ENCODE measurements at places on chromosomes 2 and 18. TPM values are rescaled to one million over a fixed set of nuclear protein-coding genes. Genes with fewer than 3 reads are reported as not detected.

- ATAC-seq = no peak
Observed at GRCh38 chr18:50096766-50097435, 98.0 kb downstream of the MYO5B start.

GRCh38 chr2:241859436-241860183 lies 916 bp upstream of the PDCD1 start:
- peak; percentile 39 for ATAC-seq

- no peak for ATAC-seq
Observed at GRCh38 chr2:216188559-216188850, 79.4 kb downstream of the XRCC5 start.

- ATAC-seq = no peak
Observed at GRCh38 chr2:204265681-204266181, 279.5 kb upstream of the PARD3B start.

DNA sequence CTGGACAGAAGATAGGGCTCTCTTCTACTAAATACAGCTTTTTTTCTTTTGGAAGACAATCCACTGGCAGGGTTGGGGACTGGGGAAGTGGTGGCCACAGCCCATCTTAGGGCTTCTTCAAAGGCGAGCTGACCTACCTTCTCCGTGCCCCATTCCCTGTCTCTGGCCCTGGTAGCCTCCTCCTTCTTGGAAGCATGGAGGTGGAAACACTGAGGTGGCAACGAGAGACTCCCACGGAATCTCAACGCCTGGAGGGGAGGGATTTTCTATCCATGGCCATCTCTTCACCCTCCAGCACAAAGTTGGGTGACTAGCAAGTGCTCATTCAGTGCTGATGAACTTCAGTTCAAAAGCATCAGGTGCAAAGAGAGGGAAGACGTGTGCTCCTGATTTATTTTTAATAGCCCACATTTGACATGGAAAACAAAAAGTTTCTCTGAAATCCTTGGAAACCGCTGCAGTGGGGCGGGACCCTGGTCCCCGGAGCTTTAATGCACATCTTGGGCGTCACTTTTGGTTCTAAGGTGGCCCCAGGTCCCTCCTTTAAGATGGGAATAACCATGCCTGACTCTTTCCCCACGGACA lies 633 bp upstream of the ARMC9 start:
- no peak for ATAC-seq

DNA sequence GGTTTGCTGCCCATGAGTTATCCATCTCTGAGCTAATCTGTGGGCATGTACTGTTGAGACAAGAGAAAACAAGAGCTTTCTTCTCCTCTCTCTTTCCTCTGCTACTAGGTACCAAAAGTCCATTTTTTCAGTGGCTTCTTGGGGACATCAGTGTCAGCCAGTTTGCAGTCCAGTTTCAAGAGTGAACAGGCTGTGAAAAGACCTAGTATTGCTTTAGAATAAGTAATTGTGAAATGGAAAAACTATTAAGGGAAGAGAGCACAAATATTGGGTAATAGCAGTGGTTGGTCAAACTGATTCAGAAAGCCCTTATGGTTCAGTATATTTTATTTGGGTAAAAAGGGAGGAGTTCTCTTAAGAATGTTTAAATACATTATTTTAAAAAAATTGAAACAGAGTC lies 33.0 kb upstream of the MEP1B start:
- no peak for ATAC-seq

DNA sequence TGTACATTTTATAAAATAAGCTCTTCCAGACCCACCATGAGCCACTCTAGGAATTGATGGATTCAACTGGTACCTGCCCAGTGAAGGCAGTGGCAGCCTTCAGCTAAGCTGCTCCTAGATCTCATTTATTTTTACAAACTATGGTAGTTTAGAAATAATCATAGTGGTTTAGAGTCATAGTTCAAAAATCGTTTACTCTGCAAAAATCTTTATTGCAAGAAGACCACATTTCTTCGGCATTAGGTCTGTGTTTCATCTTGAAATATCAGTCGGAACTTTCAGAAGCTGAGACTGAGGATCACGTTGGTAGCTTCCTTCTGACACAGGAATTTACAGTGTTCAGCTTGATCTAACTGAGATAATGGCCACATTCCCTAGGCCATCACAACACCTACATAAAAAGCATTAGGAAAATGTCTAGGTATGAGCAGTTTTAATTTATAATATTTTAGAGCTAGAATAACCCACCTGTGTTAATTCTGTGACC lies 206.2 kb upstream of the PID1 start:
- ATAC-seq = no peak

GRCh38 chr2:6011921-6012320 lies 319.7 kb downstream of the SOX11 start:
- ATAC-seq = no peak

DNA sequence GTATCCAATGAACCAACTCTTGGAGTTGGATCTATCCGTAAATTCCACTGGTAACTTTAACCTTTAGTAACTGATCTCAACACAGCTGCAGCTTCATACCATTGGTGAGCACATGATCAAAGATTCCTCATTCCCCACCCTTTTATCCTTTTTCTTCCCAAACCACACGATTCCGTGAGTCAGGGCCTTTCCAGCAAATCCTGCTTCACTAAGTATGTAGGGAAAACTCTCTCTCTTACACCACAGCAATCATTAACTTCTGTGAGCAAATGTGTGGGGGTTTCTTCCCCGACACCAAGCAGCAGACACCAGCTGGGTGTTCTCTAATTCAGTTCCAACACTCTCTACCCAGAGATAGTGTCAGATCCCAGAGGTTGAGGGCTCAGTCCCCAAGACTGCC lies 23.5 kb downstream of the ELP2 start:
- ATAC-seq = no peak

GRCh38 chr2:65778137-65778536 lies 345.7 kb upstream of the SPRED2 start:
- ATAC-seq = no peak

GRCh38 chr2:32702303-32703064 lies 74.6 kb downstream of the TTC27 start:
- ATAC-seq = no peak

- ATAC-seq = no peak
Observed at GRCh38 chr18:21241301-21242048, 557 bp upstream of the GREB1L start.

GRCh38 chr2:240500561-240501423 lies 57.0 kb downstream of the ANKMY1 start:
- ATAC-seq = no peak

The PDE6D gene
- 20.4 TPM for total RNA-seq

The LINC00305 gene
- not detected for total RNA-seq

The MC5R gene
- total RNA-seq = not detected

The LIMS3 gene
- total RNA-seq = 2.8 TPM

The SCN9A gene
- not detected for total RNA-seq

The TEKT4 gene
- total RNA-seq = not detected

The EHBP1 gene
- total RNA-seq = 22.0 TPM

The MC4R gene
- total RNA-seq = not detected

The TLX2 gene
- 0.39 TPM for total RNA-seq

Data from activated T-helper 17 cell treated with anti-CD3 and anti-CD28 coated beads, Interleukin-2, amount 50 U/mL, for 72 hours (primary cell).